ENCODE measurements at places on chromosomes 4 and X.

DNA sequence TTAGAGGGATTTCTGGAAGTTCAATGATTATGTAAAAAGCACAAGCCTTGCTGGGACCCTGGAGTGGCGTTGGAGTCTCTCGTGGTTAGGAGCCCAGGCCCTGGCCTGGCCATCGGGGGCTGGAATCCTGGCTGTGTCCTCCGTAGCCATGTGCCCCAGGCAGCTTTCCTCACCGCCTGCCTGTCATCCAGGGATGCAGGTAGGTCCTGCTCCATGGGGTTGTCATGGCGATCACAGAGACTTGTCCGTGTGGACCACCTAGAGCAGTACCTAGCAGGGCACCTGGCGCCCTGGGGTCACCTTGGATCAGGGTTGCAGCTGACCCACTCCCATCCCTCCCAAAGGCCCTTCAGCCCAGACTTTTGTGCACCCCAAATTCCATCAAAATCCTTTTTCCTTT, 30.2 kb upstream of the WFS1 start:
- no peak for DNase-seq

GRCh38 chr4:83382850-83383249, 48.2 kb upstream of the HPSE start:
- no peak for DNase-seq

GRCh38 chr4:153383131-153383530, 38.6 kb downstream of the MND1 start:
- DNase-seq, result peak; percentile 20

DNA sequence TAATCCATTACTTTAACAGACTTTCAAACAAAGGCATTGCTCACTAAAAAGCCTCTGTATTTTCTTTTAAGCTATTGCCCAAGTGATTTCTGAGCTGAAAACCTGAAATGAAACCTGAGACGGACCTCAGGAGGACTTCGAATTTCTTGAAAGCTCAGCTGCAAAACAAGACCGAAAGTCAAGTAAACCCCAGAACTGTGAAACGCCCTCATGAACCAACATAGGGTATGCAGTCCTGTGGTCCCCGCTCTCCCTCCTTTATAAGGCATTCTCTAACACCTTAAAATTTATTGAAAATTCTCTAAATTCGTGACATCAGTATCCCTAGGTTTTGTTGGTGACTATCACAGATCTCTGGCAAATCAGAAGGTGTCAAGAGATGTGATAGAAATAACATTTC, 91.8 kb downstream of the SHISA3 start:
- DNase-seq, result no peak

DNA sequence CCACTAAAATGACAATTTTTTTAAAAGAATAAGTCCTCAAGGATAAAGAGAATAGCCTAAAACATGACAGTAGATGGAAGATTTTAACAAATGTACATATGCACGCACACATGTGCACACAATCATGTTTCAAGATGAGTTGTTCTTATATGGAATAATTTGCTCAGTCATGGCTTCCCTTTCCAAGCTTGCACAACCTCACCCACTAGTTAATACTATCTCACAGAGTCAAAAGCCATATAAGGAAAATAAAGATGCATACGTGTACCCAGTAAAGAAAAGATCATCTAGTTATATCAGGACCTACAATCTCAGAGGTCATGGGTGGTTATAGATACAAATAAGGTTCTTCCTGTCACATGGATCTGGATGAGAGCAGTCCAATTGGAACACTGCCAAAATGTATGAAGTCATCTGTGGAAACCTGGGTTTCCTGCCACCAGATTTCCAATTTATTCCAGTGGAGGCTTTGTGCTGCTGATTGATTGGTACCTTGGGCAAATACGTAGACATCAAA, 56.1 kb downstream of the FAM13A start:
- DNase-seq, result peak; percentile 54

- no peak for DNase-seq
Observed at GRCh38 chrX:85897362-85898126, 149.8 kb downstream of the CHM start.

DNA sequence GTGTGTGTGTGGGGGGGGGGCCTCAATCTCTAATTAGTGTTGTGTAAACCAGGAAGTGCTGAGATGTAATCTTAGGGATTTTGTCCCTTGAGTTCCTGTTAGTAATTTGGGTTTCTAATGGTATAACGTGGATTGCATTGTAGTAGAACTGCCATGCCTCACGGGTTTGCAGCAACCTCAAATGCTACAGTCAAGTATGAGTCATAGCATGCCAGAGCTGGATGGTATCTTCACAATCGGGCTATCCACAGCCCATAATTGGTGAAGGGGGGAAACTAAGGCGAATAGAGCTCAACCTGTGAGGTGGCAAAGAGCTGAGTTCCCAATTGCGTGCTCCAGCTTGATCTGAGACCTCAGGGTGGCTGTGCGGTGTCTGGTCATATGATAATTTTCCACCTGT, 2.2 kb upstream of the FMR1NB start:
- no peak for DNase-seq

DNA sequence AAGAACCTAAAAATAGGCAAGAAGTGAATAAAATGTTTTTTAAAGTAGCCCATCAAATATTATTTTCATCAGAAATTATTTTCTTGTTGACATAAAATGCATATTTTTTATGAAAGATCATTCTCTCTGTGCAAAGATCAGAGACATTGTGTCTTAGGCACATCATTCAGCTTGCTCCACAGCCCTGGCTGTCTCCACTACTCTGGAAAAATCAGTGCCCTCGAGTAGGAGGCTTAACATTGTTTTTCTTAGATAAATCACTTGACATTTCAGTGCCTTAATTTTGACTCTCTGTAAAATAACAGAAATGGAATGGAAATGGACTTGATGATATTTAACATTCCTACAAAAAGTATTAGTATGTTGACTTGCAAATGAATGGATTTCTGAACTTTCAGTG, 77.9 kb downstream of the FAT4 start:
- DNase-seq, result no peak

DNA sequence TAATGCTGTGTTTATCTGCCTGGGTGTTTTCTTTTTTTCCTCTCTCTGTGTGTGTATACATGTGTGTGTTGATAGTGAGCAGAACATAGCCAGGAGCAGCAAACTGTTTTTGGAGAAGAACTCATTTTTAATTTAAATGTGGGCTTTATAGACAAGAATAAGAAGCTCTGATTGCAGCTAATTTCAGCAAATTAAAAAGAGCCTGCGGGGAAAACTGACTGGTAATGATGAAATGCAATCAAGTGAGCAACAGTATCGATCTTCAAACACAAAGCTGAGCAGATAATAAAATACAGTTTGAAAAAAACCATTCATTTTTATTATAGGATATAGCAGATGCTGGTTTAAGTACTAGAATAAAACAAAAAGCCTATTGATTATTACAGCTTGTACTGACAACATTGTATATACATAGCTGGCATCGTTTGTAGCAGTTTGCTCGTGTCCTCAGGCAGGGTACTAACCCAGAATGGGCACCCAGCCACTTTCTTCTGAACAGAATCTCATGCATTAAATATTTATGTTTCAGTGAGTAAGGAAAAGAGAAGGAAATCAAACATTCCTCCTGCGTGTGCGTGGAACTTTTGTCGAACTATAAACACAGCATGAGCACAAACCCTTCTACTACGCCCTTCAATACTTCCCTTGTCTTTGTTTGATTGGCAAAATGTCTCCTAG, 73.5 kb upstream of the ZFP42 start:
- no peak for DNase-seq

DNA sequence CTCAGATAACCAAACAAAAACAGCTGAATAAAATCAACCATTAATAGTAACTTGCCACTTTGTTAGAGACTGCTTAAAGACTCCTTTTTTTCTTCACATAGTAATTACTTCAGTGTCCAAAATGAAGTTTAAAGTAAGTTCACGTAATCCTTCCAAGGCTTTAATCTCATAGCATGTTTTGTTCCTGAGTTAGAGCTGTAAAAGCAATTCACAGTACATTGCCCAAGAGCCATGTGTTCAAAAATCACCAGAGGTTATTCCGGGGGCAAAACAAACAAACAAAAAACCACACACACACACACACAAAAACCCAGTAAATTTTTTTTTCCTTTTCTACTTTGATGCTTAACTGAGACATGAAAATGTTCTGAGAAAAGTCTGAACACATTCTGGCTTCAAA, 6.1 kb downstream of the GPR82 start:
- no peak for DNase-seq

DNA sequence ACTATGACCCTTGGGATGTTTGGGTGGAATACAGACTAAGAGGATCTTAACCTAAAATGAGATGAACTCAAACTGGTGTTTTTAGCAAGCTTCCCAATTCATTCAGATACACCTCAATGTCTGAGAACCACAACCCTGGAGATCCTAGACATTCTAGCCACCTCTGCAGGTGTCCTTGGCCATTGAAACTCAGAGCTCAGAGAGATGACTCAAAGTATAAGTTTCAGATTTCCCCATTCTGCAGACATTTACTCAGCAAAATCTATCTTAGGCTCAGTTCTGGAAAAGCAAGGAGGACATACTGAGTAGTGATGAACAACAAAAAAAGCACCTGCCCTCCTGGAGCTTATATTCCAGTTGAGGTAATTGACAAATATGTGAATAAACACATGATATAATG, 47.8 kb downstream of the COMMD8 start:
- DNase-seq, result no peak

GRCh38 chrX:72141372-72142004, 9.8 kb upstream of the RTL5 start:
- no peak for DNase-seq

GRCh38 chrX:13658602-13659001, 5.7 kb downstream of the TCEANC start:
- peak; percentile 78 for DNase-seq

GRCh38 chr4:188683571-188683970, 544.3 kb downstream of the TRIML1 start:
- no peak for DNase-seq

GRCh38 chr4:152095701-152096070, 334.9 kb upstream of the GATB start:
- DNase-seq, result no peak

GRCh38 chr4:148747721-148748268, 305.6 kb upstream of the NR3C2 start:
- DNase-seq, result no peak

DNA sequence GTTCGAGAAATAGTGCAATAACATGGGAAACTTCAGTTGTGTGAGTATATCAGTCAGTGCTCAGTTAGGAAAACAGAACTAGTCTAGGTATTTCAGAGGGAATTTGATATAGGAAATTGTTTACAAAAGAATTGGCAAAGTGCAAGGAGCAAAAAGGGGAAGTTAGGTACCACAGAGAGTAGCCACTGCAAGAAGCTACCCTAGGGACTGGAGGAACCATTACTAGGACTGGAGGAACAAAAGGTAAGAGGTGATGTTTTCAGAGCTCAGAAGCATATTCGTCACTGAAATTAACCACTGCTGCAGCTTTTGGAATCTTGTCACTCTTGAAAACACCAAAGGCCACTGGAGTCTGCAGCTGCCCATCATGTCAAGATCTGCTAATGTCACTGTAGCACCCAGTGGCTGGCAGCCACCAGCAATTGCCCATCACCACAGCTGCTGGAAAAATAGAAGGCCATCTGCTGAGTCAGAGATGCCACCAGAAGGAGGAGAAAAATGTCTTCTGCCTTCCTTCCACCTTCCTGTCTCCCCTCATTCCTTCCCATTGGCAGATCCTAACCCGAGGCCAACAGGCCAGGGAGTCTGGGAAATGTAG, 160.6 kb upstream of the RPS6KA3 start:
- DNase-seq, result no peak

- no peak for DNase-seq
Observed at GRCh38 chrX:114508756-114509155, 75.1 kb upstream of the HTR2C start.

- no peak for DNase-seq
Observed at GRCh38 chr4:86099348-86099747, 260.5 kb downstream of the MAPK10 start.

DNA sequence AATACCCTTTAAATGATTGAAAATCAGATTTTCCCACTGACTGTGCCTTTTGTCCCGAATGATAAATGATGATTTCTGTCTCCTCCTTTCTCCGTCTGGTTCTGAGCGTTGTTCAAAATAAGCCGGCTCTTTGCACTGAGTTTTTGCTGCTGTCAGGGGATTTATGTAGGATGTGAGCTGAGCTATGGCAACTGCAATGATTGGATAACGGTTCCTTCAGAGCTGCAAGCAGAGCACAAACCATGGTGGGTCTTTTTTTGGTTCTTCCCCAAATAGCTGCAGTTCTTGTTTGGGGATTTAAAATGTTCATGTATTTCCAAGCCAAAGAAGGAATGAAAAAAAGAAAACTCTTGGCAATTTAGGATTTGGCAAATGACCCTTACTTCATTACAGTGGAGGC, 124.5 kb upstream of the CASK start:
- DNase-seq, result peak; percentile 34

DNA sequence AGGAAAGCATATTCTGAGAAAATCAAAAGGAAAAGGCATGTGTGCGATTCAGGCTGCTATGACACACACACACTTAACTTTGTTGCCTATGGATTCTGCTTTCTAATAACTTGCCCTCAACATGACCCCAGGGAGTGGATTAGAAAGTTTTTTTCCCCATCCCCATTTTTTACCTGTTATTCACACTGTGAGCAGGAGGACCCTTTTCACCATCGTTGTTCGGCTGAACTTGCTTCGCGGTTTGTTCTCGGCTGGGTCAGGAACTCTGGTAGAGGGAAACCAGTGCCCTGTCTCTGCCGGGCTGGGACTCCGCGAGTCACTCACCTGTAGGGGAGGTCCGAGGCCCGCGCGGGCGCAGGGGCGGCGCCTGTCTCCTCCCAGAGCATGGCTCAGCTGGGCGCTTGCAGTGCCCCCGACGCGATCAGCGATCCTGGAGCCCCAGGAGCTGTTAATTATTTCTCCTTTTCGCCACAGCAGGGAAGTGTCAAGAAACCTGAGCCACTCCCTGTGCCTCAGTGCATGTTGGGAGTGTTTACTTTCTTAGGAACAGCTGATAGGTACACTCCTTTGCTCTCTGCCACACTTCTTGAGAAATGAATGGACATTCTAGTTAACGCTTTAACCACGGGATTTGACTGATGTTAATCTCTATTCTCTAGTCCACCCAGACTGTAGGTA, at the start of gene RASSF6:
Gene RASSF6 (minus strand): TSS at position 322 of the 678 bp plus-strand sequence. CDS start 8,641 bp downstream, outside the sequence.
- no peak for DNase-seq

DNA sequence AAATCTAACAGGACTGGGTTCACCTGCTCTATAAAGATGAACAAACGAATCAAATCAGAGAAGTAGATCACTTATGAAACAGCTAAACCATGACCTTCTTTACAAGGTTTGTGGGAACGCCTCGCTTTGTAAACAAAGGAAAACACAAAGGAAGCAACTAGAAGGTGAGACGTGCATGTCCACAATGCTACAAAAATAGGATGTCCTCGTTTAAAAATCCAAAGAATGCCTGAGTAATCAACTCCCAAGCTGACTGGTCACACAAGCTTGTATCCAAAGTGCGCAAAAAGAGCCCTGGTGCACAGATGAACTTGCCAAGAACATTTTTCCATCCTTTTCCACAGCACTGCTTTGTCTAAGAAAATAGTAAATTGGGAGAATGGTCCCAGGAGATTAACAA, 6.3 kb upstream of the SH3KBP1 start:
- no peak for DNase-seq

- peak; percentile 78 for DNase-seq
Observed at GRCh38 chrX:40174854-40175510, 77.2 kb upstream of the BCOR start.

- DNase-seq, result peak; percentile 86
Observed at GRCh38 chr4:118981839-118982381, 93.3 kb downstream of the SYNPO2 start.

Measured in muscle of leg (tissue), 16 donors.